ENCODE measurements at places on chromosomes 12 and 14. TPM values are rescaled to one million over a fixed set of nuclear protein-coding genes. Genes with fewer than 3 reads are reported as not detected.

Gene ADCY4
- total RNA-seq: 0.66 TPM

Gene LRP1-AS
- not detected for total RNA-seq

Gene POTEG
- not detected for total RNA-seq

Gene IGFBP6
- 250 TPM for total RNA-seq

Gene PRICKLE1
- total RNA-seq: 2.3 TPM

Gene KCTD10
- 141 TPM for total RNA-seq

Gene MYF6
- total RNA-seq: not detected

Gene TAC3
- not detected for total RNA-seq

Gene PTPN21
- total RNA-seq: 14.5 TPM

Gene KRT4
- total RNA-seq: 0.14 TPM

Gene PRH2
- not detected for total RNA-seq

Gene TRIM9
- total RNA-seq: not detected

Gene BIN2
- not detected for total RNA-seq

Gene ENDOU
- total RNA-seq: not detected

Gene GLIPR1L2
- total RNA-seq: not detected

Gene AKAP3
- 3.5 TPM for total RNA-seq

Gene RNF212B
- not detected for total RNA-seq

Gene ARID2
- total RNA-seq: 13.6 TPM

Gene MDM1
- total RNA-seq: 16.3 TPM

Gene RNASE3
- not detected for total RNA-seq

Gene WNT1
- total RNA-seq: not detected

Measured in placental pericyte (primary cell).